CD4-positive, alpha-beta T cell treated with Interferon gamma for 1 hour (primary cell): ENCODE measurements at places on chromosomes 11 and 22.

- DNase-seq = no peak
Observed at GRCh38 chr22:44919691-44920090, 90.1 kb downstream of the PHF21B start.

GRCh38 chr11:102184269-102184987, 74.2 kb downstream of the YAP1 start:
- DNase-seq = no peak

DNA sequence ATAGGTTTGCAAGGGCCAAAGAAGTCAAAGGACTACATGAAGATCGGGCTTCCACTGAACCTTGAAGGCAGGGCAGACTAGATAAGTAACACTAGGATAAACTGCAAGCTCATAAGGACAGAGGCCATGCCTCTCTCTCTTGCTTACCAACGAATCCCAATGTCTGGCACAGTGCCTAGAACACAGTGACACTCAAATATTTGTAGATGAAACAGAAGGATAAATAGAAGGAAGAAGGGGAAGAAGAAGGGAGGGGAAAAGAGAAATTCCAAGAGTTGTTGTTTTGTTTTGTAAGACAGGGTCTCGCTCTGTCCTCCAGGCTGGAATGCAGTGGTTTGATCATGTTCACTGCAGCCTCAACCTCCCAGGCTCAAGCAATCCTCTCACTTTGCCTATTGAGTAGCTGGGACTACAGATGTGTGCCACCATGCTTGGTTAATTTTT, 26.9 kb downstream of the SIK3 start:
- no peak for DNase-seq

GRCh38 chr11:110096496-110096895, 3.3 kb downstream of the ZC3H12C start:
- no peak for DNase-seq

- no peak for DNase-seq
Observed at GRCh38 chr11:35615921-35616900, 2.0 kb upstream of the FJX1 start.

DNA sequence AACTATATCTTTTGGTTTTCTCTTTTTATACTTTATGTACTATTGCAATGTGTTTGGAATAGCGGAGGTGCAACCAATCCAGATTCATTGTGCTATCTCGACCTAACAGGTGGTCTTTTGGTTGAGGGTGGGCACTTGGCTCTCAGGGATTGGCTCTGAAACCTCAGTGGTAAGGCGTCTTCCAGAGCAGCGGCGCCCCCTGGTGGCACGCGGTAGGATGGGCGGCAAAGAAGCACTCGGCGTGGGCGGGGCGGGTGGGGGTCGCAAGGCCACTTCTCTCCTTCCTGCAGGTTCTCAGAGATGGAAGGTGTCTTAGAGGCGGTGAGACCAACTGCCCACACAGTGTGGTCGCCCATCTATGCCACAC, 19.2 kb upstream of the PLET1 start:
- peak; percentile 67 for DNase-seq

DNA sequence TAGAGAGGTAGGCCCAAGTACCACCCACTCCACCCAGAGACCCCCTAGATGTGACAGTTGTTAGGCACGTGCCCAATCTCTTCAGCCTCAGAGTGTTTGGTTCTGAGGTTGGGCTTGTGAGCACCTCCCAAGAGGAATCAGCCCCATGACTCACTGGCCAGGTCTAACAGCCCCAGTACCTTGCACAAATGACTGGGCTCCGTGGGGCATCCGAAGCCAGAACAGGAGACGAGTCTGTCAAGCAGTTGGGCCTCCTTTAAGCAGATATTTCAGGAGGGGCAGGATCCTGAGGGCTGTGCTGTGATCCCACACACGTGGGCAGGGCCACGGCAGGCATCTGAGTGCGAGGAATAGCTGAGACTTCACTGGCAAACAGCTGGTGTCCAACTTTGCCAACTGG, 29.1 kb upstream of the FGF19 start:
- no peak for DNase-seq

DNA sequence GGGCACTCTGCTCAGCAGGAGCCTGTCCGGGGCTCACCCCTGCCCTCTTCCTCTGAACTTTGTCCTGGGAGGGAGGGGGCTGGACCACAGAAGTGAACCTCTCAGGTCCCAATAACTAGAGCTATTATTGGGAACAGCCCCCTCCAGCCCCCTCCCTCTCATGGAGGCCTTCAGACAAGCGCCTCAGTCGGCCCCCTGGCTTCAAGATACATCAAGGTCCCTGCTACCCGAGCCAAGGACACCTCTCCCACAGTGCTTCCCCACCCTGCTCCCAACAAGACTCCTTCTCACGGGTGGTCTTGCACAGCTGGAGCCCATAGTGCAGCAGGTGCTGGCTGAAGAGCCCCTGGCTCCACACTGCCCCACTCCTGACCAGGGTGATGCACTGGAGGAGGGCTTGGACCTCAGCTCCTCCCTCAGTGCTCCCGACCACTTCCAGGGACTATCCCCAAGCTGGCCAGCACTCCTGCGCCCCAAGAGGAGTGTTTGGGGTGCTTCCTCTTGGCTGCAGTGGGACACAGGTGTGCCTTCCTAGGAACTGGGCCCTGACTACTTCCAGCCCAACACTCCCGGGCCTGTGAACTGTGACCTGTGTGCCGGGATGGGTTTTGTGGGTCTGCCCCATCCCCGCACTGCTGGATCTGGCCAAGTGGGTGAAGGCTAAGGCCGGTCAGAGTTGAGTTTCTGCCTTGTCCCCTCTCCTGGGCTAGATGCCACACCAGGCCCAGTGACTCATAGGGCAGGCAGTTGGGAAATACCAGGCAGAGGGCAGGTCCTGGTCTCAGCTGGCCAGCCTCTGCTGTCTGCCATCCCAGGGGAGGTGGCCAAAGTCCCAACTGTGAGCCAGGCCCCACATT, 2.2 kb downstream of the PNPLA2 start:
- DNase-seq = peak; percentile 56

DNA sequence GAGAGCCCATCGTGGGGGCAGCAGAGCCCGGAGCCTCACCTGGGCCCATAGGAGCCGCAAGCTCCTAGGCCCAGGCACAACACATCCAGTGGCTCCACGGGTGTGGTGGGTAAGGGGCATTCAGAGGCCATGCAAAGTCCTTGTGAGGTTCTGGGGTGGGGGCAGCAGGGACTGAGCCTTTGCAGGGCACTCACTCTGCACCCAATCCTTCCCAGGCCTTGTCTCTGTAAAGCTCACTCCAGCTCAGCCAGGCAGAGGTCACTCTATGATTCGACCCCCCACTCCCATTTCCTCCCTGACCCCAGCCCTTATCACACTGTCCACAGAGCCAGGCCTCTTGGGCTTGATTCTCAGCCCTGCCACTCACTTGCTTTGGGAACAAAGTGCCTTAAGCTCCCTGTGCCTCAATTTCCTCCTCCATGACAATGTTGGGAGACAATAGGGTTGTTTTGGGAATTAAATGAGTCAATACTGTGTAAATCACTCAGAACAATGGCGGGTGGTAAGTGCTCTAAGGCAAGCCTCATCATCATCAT, 46.6 kb downstream of the LRRC32 start:
- no peak for DNase-seq

DNA sequence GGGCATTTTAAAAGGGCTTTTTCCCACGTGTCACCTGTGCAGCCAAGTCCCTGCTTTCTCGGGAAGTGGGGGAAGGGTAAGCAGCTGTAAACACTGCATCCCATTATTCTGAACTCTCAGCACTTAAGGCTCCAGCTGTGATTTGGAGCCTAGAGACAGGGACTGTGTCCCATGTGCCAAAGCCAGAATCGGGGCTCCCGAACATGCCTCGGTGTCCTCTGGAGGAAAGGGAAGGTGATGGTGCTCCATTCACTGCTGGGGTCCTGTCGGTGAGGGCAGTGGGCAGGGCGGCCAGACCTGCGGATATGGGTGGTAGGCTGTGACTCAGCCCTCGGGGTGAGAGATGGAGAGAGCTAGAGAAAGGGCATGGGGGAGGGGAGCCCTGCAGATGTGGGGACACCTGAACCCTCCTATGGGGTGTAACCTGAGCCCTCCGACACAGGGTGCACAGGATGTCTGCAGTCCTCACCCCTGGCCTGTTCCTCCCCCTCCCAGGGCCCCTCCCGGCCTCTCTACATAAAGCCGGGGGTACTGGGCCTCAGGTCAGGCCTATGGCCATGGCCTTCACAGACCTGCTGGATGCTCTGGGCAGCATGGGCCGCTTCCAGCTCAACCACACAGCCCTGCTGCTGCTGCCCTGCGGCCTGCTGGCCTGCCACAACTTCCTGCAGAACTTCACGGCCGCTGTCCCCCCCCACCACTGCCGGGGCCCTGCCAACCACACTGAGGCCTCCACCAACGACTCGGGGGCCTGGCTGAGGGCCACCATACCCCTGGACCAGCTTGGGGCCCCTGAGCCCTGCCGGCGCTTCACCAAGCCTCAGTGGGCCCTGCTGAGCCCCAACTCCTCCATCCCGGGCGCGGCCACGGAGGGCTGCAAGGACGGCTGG, 31.8 kb downstream of the CAPN1 start:
- peak; percentile 17 for DNase-seq

DNA sequence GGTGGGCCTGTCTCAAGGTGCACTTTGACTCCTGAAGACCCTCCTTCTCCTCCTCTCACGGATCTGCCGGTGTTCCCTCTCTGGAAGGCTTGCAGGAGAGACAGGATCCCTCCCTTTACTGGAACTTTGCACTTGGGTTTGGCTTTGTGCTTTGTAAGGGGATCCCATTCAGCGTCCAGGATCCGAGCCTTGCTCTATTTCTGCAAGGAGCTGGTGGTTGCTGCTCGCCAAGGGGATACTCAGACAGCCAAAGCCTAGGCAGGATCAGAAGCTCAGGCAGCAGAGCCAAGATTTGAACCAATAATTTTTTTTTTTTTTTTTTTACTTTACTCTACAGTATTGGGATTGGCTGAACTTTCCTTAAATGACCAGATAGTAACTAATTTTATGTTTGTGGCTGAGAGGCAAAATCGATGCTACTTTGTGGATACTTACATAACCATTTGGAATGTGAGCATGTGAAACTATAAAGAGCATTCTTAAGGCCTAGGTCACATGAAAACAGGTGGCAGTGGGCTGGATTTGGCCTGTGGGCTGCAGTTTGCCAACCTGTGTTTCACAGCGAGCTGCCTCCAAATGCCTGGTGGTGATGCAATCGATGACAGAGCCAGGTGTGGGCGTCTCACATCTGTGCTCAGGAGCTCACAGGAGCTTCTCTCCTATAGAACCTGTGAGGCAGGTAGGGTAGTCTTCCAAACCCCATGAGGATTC, 25.2 kb downstream of the BCR start:
- DNase-seq = no peak

GRCh38 chr22:46063846-46064227, 86.5 kb upstream of the PPARA start:
- no peak for DNase-seq

DNA sequence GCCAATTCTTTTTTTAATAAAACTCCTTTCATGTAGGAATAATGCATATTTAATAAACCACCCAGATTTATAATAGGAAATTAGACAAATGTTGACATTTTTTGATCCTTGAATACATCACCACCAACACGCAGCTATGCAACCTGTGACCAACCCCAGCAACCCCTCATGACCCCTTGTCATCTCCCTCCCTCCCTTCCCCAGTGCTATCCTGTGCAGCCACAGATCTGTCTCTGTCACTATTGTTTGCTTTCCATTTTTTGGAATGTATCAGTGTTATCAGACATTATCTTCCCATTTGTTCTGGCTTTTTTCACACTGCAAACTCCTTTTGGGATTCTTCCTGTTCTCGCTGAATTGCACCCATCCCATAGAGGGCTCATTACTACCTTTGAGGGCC, 114.1 kb downstream of the VPREB1 start:
- DNase-seq = no peak
